ENCODE measurements at places on chromosomes 16 and 17.

DNA sequence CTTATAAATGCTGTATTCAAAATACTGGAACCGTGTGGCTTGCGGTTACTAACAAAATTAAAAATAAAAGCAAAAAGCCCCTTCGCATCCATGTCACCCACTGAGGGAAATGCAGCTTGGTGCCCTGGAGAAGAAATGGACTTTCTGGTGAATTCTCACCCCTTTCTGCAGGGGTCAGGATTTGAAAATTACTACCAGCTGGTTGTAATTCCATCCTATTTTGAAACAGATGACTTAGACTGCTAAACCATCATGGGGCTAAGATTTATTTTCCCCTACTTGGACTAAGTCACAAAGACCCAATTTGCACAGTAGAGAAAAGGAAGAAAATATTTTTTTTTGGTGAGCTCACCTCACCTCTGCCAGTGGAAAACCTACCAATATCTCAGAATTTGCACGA lies 111.4 kb upstream of the MYOCD start:
- no peak for DNase-seq

DNA sequence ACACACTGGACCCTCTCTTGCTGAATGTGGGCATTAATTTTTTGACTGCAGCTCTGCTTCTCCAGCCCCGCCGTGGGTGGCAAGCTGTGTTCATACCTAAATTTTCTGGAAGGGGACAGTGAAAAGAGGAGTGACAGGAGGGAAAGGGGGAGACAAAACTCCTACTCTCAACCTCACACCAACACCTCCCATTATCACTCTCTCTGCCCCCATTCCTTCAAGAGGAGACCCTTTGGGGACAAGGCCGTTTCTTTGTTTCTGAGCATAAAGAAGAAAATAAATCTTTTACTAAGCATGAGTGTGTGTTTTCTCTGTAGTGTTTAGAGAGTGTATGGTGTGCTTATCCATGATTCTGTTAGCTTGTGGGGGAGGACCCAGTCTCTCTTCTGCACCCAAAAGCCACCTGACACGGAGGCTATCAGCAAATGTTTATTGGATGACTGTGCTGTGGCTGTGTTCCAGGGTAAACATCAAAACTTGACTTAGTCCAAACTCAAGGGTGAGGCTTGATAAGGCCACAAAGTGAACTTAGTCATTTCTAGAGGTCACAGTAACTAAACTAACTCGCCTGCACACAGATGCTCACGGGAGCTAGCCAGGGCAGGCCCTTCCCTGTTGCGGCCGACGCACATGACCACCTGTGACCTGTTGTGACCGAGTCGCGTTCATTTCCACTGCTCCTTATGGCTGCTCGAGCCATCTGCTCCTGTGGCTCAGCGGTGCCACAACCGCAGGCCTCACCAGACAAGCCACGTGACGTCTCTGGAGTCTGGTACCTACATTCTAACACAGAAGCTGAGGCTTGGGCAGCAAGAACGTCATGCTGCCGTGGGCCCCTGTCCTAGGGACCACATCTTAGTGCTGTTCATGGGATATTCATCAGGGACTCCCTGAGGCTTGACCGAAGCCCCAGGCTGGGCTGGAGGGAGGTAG lies 9.8 kb upstream of the MED11 start:
- no peak for DNase-seq

- DNase-seq: no peak
These were observed 20.1 kb downstream of the CIITA start for GRCh38 chr16:10897134-10897533.

DNA sequence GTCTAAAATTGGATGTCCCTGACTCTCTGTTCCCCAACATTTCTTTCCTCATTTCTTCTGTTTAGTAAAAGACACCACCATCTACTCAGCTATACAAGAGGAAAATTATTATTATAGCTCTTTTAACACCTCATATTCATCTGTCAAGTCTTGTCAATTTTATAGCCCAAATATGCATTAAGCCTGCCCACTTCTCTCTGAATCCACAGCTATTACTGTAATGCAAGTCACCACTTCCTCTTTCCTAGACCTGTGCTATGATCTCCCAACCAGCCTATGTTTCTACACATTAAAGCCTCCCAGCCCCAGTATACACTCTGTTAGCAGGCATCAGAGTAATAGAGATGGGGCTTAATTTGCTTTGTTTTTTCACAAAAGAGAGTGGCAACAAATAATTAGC lies 252.9 kb downstream of the GRIN2A start:
- no peak for DNase-seq

GRCh38 chr17:43020030-43020621 lies 2.1 kb downstream of the VAT1 start:
- no peak for DNase-seq

DNA sequence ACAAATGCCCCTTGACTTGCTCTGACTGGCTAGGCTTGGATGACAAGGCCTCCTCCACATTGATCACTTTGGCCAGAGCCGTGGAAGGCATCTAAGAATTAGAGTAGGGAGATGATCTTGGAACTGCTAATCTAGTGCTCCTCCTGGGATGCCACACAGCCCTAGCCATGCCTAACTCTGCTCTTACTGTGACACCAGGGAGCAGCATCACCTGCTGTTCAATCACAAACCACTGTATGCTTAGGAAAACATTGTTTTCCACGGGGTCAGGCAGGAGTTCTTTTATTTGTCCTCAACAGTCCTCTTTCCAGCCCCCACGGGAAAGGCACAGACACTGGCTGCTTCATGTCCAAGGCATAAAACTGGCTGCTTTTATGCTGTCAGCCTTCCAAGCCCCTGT lies 46.3 kb downstream of the C16orf78 start:
- no peak for DNase-seq

GRCh38 chr17:73101031-73101430 lies 8.5 kb upstream of the SLC39A11 start:
- no peak for DNase-seq

- DNase-seq: no peak
These were observed 281.3 kb upstream of the TNRC6C start for GRCh38 chr17:77677211-77677610.

DNA sequence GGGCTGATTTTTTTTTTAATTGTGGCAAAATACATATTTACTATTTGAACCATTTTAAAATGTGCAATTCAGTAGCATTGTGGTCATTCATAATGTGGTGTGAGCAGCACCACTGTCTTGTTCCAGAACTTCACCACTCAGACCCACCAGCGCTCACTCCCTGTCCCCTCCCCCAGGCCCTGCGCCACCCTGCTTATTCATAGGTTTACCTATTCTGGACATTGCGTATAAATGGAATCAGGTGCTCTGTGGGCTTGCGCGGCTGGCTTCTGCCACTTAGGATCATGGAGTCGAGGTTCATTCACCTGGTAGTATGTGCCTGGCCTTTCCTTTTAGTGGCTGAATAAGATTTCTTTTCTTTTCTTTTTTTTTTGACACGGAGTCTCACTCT lies 59.4 kb downstream of the NT5M start:
- no peak for DNase-seq

DNA sequence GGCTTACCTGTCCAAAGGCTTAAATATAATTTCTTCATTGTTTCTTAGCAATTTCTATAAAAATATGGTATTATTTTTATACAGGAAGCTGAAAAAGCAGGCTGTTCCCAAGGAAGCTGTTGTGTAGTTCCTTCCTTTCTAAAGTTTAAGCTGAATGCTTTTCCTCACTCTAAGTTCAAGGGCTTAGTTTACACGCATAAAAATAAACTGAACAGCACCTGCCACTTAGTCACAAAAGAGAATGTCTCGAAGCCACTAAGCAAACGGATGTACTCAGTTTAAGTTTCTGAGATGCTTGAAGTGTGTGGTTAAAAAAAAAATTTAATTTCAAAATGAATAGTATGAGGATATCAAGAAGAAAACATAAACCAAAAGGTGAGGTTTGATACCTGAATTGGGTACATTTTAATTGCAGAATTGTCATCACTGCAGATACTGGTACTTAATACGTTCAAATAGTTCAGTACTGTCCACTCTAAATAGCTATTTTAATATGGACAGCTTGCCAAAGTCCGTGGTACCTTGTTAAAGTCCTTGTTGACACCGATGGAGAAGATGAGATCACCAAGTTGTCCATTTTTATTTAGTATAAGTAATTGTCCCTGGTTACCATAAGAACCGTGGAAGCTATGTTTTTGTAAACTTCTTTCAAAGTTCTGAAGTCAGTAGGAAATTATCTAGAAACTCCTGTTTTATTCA lies 38.1 kb downstream of the MRTFB start:
- DNase-seq: no peak

GRCh38 chr16:11949527-11949926 lies 7.7 kb upstream of the NPIPB2 start:
- DNase-seq: no peak

DNA sequence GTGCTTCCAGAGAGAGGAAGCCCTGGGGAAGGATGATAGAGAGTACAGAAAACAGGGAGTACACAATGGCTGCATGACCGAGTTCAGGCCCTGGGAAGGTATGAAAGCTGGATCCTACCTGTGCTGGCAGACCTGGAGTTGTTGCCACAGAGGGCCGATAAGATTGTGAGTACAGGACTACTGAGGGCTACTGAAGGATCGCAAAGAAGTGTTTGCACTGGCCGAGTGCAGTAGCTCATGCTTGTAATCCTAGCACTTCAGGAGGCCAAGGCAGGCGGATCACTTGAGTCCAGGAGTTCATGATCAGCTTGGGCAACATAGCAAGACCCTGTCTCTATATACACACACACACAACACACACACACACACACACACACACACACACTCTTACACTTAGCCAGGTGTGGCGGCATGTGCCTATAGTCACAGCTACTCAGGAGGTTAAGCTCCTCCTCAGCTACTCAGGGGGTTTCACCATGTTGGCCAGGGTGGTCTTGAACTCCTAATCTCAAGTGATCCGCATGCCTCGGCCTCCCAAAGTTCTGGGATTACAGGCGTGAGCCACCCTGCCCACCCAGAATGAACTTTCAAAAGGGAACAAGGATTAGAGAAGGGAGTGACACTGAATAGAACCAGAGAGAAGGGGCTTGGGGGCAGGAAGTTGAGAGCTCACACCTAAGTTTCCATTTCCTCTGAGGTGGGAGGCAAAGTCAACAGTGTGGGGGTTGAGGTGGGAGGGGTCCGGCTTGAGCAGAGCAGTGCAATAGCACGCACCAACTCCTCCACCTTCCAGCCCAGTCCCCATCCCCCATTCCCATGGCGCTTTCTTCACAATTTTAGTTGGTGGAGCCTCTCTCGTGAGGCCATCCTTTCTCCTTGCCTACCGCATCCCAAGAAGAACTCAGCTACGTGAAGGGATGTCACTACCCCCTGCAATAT lies 7.5 kb downstream of the SCIMP start:
- DNase-seq: no peak

DNA sequence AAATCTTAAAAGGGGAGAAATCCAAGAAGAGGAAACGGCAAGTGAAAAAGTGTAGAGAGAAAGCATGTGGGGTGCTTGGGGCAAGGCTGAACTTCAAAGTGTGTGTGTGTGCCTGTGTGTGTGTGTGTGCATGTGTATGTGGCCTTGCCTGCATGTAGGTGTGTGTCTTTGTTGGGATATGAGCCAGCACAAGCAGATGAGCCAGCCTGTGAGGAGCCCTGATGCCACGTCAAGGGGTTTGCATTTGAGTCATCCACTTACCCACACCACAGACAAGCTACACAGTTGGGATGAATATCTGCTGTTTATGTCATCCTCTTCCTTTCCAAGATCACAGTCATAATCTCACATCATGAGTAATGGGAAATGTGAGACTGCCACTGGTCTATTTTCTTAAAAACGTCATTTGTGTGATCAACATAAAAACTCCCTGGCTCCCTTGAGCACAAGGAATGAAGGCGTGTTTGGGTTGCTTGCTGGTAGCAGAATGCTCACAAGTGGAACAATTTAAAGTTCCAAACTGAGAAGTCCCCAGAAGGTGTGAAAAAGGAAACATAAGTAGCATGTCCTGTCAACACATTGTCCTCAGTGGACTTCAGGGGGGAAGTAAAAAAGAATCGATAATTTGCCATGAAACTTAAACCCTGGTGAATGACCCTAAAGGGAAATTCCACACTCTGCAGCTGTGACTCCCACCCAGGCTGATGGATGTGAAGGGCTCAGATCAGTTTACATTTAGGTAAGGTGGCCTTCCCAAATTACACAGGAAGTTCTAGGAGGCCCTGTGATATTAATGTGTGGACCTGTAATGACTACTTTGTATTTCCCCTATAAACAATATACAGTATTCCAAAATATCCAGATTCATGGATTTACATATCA lies 14.7 kb downstream of the KCTD19 start:
- DNase-seq: peak; percentile 77

DNA sequence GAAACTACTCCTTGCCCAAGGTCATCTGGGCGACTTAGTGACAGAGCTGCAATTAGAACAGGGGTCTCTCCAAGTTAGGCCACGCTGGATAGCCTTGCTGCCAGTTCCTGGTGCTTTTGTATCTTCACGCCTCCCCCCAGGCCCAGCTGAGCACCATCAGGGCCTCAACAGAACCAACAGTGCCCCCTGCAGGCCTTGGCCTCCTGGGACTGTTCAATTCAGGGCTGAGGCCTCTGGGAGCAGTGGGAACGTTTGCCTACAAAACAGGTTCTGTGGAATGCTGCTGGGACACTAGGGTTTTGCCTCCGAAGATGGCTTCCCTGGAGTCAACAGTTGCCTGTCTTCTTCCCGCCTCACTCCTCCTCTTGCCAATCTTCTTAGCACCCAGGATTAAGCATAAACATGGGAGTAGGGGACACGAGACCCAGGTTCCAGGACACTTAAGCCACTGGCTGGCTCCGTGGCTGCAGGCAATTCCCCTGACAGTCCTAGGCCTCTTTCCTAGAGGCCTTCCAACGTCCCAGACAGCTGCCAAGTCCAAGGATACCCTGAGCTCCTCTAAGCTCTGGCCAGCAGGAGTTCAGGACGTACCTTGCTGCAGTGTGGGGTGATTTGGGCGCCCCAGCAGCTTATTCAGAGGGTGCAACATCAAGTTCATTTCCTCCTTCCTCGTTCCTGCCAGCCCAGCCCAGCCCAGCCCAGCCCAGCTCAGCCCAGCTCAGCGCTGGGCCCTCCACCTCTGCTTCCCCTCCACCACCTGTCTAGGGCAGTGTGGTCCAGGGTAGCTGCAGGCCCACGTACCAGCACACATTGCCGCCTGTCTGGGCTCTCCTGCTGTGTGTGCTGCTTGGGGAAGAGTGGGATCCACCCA lies 246.6 kb upstream of the RPL38 start:
- peak; percentile 52 for DNase-seq

- DNase-seq: no peak
These were observed 25.0 kb downstream of the HOXB1 start for GRCh38 chr17:48505788-48506187.

DNA sequence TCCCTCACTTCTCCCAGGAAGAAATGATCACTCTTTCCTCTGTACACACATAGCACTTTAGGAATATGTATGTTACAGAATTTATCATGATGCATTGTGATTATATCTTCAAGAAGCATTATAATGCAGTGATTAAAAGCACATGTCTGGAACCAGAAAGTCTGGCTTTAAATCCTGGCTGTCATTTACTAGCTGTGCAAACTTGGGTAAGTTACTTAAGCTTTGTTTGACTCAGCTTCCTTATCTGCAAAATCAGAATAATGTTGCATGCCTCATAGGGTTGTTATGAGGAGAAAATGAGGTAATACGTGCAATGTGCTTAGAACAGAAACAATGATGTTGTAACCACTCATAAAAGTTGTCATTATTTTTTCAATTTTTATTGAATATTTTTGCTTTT lies 156.3 kb upstream of the ZKSCAN2 start:
- DNase-seq: no peak

GRCh38 chr17:47870056-47870455 lies 19.1 kb upstream of the SP6 start:
- DNase-seq: no peak

- DNase-seq: no peak
These were observed 9.1 kb downstream of the TEKT3 start for GRCh38 chr17:15332338-15332737.

GRCh38 chr17:37671824-37672547 lies 28.7 kb upstream of the DDX52 start:
- no peak for DNase-seq

All from stimulated activated CD4-positive, alpha-beta T cell treated with anti-CD3 and anti-CD28 coated beads, Interleukin-4, amount 100 ng/mL, for 48 hours (primary cell).